T-helper 17 cell (primary cell): ENCODE measurements at places on chromosomes 3 and 15. TPM values are rescaled to one million over a fixed set of nuclear protein-coding genes. Genes with fewer than 3 reads are reported as not detected.

DNA sequence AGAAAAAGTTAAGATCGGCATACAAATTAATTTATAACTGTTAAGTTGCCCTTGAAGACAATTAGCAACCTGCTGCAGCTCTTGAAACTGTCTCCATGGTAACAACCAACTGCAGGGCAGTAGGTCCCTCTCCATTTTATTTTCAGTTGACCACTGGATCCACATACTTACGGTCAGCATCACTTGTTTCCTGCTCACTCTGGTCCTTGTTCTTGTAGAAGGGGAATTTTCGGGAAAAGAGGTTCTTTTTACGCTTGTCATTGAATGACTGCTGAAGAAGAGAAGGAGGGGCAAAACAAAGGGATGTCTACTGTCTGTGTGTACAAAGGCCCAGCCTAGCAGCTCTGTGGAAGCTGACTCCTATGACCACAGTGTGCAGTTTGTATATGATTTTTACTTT, 46.8 kb upstream of the MELTF start:
- DNase-seq = no peak
- H3K36me3 ChIP-seq = peaks cover 5% of the 10 kb centered on the region
- peaks cover 5% of the 10 kb centered on the region for H3K4me1 ChIP-seq
- H3K27ac ChIP-seq = no peak overlapping the region

The DZIP1L gene
- total RNA-seq = not detected

The PARP3 gene
- total RNA-seq = 11.4 TPM

The ISLR gene
- total RNA-seq = not detected

The GPR176 gene
- total RNA-seq = not detected

DNA sequence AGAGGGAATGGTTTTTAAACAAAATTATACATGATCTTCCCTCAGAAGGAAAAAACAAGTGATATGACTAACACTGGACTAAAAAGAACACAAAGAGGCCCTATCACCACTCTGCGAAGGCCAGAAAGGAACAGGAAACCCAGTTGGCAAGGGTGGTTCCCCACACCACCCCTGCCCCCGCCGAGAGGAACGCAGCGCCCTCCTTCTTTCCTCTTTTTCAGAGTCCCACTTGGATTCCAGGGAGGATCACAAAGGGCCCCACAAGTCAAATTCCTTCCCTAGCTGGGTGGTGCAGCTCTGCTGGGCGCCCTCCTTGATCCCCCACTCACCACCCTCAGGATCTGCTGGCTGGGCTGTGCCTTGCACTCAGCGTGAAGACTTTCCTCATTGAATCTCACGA, 29.8 kb downstream of the PLA1A start:
- no peaks in the 10 kb centered on the region for H3K36me3 ChIP-seq
- H3K27me3 ChIP-seq = no peaks in the 10 kb centered on the region
- H3K27ac ChIP-seq = peak overlapping the region; percentile 91
- peak overlapping the region; percentile 77 for H3K4me3 ChIP-seq
- peaks cover 33% of the 10 kb centered on the region for H3K4me1 ChIP-seq

DNA sequence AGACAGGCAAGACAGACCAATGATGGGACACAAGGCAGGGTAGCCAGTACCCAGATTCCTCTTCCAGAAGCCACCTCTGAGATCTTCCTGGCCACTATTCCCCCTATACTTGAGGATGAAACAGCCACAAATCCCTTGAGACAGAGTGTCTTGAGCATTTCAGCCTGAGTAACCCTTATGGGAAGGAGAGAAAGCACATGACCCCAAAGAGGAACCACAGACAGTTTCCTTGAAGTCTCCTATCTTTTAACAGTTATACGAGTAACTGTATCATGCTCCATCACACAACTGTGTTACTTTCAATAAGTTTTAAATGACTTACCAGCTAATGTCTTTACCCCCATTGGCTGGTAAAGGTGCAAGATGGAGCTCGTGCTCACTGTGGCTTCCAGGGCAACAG, 9.3 kb downstream of the VIPR1 start:
- H3K4me1 ChIP-seq = peaks cover 58% of the 10 kb centered on the region
- peaks cover 4% of the 10 kb centered on the region for H3K36me3 ChIP-seq
- H3K4me3 ChIP-seq = no peak overlapping the region
- no peak for DNase-seq
- peak overlapping the region; percentile 71 for H3K27ac ChIP-seq

DNA sequence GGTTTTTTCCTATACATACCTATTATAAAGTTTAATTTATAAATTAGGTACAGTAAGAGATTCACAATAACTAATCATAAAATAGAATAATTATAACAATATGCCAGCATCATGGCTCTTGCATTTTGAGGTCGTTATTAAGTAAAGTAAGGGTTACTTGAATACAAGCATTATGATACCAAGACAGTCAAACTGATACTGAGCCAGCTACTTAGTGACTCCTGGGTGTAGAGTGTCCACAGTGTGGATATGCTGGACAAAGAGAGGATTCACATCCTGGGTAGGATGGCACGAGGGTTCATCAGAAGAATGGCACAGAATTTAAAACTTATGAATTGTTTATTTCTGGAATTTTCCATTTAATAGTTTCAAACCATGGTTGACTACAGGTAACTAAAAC, 157.2 kb upstream of the IL12A start:
- H3K4me1 ChIP-seq = peaks cover 2% of the 10 kb centered on the region
- H3K4me3 ChIP-seq = no peak overlapping the region
- DNase-seq = no peak
- no peaks in the 10 kb centered on the region for H3K36me3 ChIP-seq
- no peak overlapping the region for H3K27ac ChIP-seq
- no peaks in the 10 kb centered on the region for H3K27me3 ChIP-seq
